ENCODE measurements at places on chromosomes 3 and 15.
A peak's percentile ranks its signal among the peaks of the same experiment; 100 is the strongest.

DNA sequence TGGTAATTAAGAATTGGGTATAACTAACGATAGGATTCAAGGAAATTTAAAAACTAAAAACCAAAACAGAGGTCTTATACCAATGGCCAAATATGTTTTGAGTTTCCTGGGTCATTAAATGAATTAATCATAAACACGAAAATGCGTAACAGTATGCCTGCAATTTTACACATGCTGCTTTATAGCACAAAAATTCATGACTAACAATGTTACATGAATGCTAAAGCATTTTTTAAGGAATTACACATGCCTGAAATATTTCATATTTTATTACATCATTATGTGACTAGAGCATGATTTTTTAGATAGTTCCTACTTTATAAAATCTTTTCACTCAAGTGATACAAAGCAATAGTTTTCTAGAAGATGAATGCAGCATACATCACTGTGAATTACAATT is 74.7 kb downstream of the ZNF148 start:
- no peak for DNase-seq

- DNase-seq, result no peak
Measured at GRCh38 chr15:98288091-98288590, 327.6 kb downstream of the ARRDC4 start.

- DNase-seq, result no peak
Measured at GRCh38 chr3:33918126-33918756, 119.8 kb downstream of the PDCD6IP start.

GRCh38 chr3:149541091-149541491 is 66.6 kb downstream of the TM4SF4 start:
- no peak for DNase-seq

DNA sequence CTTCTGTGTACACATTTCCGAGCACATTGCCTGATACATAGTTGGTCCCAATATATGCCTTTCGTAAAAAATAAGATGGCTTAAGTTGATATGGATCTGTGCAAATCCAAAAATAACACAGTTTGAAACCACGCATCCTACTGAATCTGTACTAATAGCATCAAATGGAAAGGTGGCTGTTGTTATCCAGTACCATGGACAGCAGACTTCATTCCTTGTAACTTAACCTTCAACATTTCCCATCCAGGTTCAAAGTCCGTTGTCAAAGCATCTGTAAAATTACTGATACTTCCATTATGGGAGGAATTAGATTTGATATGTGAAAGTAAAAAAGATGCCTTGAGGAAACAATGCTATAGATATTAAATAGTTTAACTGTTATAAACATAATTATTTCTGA is 65.5 kb upstream of the C3orf49 start:
- no peak for DNase-seq

GRCh38 chr15:80984856-80985255 is 4.8 kb downstream of the MESD start:
- no peak for DNase-seq

DNA sequence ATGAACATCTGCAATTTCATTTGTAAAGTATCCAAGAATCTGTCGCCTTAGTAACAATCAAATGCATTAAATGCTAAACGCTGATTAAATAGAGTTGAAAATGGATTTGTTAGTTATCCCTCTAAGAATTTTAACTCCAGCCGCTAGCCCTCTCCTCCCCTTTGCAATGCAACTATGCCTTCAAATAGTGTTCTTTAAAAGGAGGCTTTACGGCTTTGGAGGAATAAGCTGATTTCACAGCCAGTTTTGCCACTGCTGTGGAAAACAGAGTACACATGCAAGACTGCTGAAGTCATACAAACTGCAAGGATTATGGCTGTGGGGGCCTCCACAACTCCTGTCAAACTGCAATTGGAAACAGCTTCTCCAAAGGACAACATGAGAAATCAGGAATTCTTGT is 89.2 kb downstream of the CERS3 start:
- no peak for DNase-seq

- DNase-seq, result no peak
Measured at GRCh38 chr3:36305929-36306520, 74.3 kb upstream of the STAC start.

- DNase-seq, result no peak
Measured at GRCh38 chr3:55357796-55358195, 129.3 kb downstream of the WNT5A start.

GRCh38 chr15:64993290-64993689 is 3.6 kb upstream of the SPG21 start:
- no peak for DNase-seq

GRCh38 chr3:71000483-71000882 is 583.0 kb downstream of the FOXP1 start:
- DNase-seq, result no peak

DNA sequence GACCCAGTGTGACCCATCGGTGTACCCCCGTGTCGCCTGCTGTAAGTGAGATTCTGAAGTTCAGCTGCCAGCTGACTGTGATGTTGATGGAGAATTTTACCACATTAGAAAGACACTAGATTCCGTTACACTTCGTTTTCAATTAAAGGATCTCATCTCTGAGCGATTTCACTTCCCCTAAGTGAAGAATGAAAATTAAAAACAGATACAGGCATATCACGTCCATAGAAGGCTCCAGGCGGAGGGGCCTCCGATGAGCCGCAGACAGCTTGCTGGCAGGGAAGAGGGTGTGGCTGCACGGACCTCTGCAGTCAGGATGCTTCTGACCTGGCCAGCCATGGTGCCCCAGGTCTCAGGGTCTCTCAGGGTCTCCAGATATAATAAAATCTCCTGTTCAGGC is 6.6 kb upstream of the CPN2 start:
- DNase-seq, result no peak

- no peak for DNase-seq
Measured at GRCh38 chr15:44009038-44009437, 182.2 kb downstream of the WDR76 start.

GRCh38 chr15:66939451-66940023 is 125.9 kb upstream of the SMAD3 start:
- no peak for DNase-seq

GRCh38 chr3:118607915-118608820 is 426.5 kb downstream of the IGSF11 start:
- no peak for DNase-seq

GRCh38 chr15:90037511-90037860 is 36.4 kb downstream of the ZNF710 start:
- DNase-seq, result no peak

DNA sequence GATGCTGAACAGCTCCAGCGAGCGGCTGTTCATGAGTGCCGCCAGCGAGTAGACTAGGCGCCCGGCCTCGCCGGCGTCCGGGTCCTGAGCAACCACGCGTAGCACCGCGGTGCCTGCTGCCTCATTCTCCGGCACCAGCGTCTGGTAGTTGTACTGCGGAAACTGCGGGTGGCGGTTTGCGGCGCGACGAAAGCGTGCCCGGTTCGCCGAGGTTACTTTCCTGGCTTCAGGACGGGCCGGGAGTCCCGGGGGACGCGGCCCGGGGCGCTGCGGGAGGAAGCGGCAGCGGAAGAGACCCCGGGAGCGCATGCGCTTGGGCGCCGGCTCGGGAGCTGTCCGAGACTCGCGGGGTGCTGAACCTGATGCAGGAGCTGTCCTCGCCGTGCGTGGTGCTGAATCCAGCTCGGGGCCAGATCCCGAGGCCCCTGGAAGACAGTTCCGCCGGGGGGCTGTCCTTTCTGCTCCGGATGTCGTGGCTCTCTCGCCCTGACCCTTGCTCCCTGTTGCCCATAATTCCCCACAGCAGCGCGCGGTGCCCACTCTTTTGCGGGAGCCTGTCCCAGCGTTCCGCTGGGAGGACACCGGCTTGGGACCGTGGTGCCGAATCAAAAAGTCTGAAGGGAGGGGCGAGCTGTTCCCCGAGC is 1.1 kb downstream of the CELSR3 start:
- DNase-seq, result no peak

DNA sequence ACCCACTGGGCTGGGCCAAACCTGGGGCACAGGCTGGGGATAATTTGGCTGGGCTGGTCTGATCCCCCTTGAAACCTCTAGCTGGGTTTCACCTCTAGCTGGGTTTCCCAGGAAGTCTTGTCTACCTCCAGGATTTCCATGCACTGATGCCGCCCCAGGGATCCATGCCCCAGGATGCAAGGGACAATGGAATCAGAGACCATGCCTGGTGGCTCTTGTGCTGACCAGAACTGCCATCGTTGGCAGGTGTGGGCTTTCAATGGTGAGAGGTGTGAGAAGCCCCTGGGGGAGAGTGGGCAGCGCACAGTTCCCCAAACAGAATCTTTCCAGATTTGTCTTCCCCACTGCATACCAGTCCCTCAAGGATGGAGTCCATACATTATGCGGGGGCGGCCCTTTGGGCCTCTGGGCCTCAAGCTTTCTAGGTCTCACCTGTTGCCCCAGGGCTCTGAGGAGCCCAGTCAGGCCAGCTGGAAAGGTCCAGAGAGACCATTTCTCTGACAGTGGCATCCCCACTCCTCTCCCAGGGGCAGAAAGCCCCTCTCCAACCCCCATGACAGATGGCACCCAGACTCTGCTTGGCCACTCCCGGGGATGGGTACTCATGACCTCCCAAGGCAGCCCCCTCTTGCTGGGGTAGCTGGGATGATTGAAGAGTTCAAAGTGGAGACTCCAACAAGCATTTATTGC is 35.4 kb downstream of the EPHB3 start:
- DNase-seq, result no peak

GRCh38 chr3:14452740-14453710 is 50.6 kb downstream of the SLC6A6 start:
- peak; percentile 62 for DNase-seq

DNA sequence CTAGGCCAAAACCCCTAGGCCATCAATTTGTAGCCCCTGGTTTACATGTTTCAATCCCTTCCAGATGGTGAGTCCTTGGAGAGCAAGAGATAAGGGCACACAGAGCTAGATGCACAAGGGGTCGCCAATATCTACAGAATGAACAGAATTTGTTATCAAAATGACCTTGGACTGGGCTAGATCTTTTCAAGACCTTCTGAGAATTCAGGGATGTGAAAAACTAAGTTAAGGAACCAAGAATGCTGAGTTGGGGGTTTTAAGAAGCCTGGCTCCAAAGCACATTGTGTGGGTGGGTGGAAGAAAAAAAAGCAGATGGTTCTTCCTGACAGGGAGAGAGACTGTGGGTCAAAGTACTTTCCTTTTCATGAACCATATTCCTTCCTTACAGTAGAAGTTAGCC is 10.2 kb downstream of the CDCP1 start:
- no peak for DNase-seq

DNA sequence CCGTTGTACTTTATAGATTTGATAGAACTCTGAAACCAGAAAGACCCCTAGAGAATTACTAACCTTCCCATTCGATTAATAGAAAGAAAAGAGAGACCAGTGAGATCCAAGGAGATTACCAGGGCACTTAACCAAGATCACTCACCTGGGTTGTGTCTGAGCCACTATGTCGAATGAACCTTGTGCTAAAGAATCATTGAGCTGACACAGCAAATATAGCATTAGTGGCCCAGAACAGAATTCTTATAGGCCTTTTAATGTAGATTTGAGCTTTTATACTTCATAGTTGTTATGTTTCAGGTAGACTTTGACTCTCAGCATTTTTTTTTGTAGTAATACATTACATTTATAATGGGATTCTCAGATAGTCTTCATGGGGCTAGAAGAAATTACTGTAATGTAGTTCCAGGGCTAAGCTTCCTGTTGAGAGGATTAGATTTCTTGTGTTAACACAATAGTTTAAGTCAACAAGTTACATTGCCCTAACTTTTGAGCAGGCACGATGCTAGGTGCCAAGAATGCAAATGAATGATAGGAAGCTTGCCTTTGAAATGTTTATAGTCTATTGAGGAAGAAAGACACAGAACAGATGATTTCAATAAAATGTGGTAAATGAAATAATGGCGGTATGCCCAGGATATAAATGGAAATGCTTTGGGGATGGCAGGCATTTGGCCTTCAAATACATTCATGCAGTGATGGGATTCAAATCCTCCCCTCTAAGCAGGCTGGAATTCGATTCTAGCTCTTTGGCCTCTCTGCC is 24.4 kb upstream of the ABHD10 start:
- DNase-seq, result no peak

DNA sequence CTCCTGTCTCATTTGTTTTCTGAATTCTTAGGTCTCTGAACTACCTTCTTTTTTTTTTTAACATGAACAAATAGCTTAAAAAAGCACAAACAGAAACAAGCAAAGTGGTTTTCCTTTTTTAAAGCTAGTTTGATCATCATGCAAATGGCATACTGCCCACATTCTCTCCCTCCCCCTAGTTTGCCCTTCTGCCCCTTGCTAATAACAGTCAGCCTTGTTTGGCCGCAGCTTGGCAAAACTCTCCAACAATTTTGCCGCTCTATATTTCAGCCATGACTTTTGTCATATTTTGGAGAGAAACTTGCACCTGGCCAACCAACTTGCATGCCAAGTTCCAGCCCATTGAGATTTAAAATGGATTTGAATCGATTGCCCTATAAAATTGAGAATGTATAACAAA is 666.0 kb upstream of the NR2F2 start:
- no peak for DNase-seq

GRCh38 chr3:88149509-88150362 is at the start of gene C3orf38:
C3orf38 (plus strand) TSS chr3:88149959; CDS start chr3:88150053, 94 bp downstream.
- DNase-seq, result peak; percentile 77

GRCh38 chr3:53709860-53710674 is 136.2 kb downstream of the CHDH start:
- peak; percentile 18 for DNase-seq

GRCh38 chr3:172751175-172751704 is 714 bp downstream of the ECT2 start:
- no peak for DNase-seq

- no peak for DNase-seq
Measured at GRCh38 chr15:80582816-80583423, 112.2 kb upstream of the ABHD17C start.

- DNase-seq, result no peak
Measured at GRCh38 chr3:180693656-180694055, 14.4 kb upstream of the CCDC39 start.

GRCh38 chr15:83477808-83478537 is 30.8 kb downstream of the SH3GL3 start:
- no peak for DNase-seq

DNA sequence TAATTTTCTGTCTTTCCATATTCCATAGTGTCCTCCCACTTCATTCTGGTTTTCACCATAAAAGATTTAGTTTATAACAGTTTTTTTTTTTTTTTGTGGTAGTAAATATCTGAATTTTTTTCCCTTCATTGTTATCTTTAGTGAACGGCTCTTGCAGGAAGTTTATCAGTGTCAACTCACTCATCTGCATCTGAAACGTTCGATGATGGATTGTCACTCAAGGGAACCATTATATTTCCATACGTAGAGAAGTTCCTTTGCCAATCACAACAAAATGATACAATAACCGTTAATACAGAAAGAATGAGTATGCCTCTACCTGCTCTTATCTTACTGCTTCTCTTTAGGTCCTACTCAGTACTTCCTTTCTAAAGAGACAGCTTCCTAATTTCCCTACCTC is 651.2 kb upstream of the KCNMB2 start:
- DNase-seq, result no peak
